Mesangial cell (primary cell): ENCODE measurements at places on chromosomes 6 and 20. TPM values are rescaled to one million over a fixed set of nuclear protein-coding genes. Genes with fewer than 3 reads are reported as not detected.

Gene VGLL2
- total RNA-seq, result 0.13 TPM in 1 of 2 replicates, not detected in the other

Gene GGTLC1
- total RNA-seq, result not detected in 2 replicates

Gene KCNB1
- total RNA-seq, result not detected in 2 replicates

Gene HEY2
- total RNA-seq, result 0.16 and 0.51 TPM in 2 replicates

Gene ZNF391
- 0.81 and 1.9 TPM in 2 replicates for total RNA-seq

Gene PERP
- total RNA-seq, result 41.5 and 43.3 TPM in 2 replicates
